ENCODE measurements at places on chromosomes 13 and 19. TPM values are rescaled to one million over a fixed set of nuclear protein-coding genes. Genes with fewer than 3 reads are reported as not detected.
A peak's percentile ranks its signal among the peaks of the same experiment; 100 is the strongest.

DNA sequence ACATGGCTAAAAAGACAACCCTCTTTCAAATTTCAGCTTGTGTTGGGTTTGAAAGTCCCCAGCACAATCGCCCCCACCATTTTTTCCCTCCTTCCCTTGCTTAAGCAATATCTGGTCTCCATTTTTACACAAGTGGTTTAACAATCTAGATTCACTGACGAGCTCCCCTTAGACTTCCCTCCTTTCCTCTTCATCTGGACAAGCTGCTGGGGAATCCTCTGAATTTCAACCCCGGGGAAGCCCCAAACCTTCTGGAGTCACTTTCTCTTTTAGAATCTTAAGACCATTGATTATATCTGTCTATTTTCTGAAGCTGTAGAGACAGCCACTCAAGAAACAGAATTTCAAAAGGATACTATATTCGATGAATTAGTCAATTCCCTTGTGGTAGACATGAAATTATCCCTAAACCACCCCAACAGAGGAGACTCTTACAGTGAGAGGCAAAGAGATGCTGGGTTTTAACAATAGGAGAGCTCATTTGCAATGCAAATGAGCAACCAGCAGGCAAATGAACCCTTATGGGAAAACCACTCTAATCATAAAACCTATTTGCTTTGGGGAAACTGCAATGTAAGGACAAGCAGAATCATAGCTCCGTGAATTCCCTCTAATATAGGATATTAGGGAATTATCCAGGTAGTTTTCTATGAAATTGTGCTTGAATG, 78.9 kb downstream of the TEX26 start:
- DNase-seq: no peak

DNA sequence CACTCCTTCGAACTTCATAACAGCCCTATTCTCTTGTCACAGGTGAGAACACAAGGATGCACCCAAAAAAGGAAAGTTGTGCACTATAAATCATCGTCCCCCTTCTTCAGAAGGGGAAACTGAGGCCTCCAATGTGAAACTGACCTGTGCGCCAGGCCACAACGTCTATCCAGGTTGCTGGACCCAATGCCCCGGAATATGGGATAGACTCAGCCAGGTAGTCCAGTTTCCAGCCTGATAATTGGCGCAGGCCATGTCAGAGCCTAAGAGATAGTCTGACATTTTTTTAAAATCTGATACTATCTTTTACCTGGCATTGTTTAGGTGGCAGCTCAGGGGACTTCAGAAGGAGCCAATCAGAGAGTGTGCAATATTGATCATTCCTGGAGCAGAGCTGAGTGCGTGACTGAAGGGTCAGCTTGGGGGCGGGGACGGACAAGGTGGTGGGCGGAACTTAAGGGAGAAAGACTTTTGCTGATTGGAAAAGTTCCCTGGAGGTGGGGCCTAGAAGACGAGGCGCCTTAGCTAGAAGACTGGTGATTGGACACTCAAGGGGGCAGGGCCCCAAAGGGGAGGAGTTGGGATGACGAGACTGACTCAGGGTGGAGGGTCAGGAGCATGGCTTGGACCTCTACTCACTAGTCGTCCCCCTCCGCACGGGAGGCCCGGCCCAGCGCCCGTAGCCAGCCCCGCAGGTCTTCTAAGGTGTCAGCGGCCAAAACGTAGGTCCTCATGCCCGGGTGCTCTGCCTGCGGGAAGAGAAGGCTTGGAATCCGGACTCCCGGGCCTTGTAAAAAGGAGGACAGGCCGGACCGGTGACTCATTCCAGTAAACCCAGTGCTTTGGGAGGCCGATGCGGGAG, 8.5 kb downstream of the PLEKHA4 start:
- no peak for DNase-seq

DNA sequence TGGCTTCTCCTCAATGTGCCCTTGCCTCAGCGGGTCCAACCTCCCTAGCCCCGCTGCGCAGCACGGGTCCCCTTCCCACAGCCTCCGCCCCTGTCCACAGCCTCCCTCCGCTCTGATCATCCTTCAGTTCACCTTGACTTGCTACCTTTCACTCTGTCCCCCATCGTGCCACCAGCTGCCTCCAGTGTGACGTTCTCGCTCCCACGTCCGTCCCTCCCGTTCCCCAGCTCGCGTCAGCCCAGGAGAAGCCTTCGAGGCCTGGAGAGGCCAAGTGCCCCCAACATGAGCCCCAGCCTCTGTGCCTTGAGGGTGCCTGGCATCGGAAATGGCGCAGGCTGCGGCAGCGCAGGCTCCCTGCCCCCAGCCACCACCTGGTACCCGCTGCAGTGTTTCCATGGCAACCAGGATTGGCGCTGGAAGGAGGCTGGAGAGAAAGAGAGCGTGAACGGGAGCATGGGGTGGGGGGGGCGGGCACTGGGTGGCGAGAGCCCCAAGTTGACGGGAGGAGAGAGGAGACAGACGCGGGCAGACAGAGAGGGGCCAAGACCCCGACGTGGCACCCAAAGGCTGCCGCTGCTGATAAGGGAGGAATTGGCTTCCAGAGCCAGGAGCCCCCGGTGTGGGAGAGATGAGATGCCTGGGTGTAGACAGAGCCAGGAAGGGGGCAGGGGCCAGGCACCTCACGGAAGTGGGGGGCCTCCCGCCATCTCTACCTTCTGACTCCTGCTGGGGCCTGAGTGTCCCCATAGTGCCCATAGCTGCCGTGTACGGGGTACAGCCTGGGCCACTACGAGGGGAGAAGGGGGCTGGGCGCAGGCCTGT, 844 bp upstream of the ASPDH start:
- no peak for DNase-seq

The MISP gene
- 58.6 TPM for total RNA-seq

DNA sequence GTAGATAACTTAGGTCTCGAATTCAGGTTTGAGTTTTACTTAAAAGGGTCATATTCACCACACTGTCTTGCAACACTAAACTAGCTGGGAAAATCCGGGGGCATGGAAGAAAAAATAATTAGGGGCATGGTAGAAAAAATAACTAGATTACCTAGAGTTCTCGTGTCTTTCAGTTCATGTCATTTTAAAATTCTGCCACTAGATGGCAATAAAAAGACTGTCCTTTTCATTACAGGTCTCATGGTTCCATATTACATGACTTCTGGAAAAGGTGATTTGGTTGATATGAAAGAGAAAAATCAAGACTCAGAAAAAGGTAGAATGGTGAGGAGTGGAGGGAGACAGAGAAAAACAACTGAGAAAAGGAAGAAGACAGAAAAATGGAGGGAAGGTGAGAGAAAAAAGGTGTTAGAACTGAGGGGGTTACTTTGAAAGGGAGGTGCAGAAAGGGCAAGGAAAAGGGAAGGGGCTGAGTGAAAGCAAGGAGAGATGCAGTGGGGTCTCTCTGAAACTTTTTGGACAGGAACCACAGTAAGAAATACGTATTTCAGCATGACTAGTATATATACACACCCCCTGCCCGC, 299.0 kb downstream of the KLF12 start:
- peak; percentile 42 for DNase-seq

The LGI4 gene
- 0.43 TPM for total RNA-seq

The SMIM24 gene
- total RNA-seq: not detected
